ENCODE measurements at places on chromosomes 7 and 10. TPM values are rescaled to one million over a fixed set of nuclear protein-coding genes. Genes with fewer than 3 reads are reported as not detected.

MMD2 gene
- total RNA-seq = not detected

MYL10 gene
- total RNA-seq = not detected

GRCh38 chr10:49008505-49009198 is 69.0 kb upstream of the LRRC18 start:
- no peak for DNase-seq

GRCh38 chr10:87092376-87092860 is 2.2 kb downstream of the GLUD1 start:
- DNase-seq = no peak

AKR1C2 gene
- total RNA-seq = 8.5 TPM

ADIRF gene
- 91.2 TPM for total RNA-seq

BEND7 gene
- total RNA-seq = 20.4 TPM

CYP2E1 gene
- 0.90 TPM for total RNA-seq

NFE2L3 gene
- total RNA-seq = 13.0 TPM

ADARB2 gene
- 0.19 TPM for total RNA-seq

- no peak for DNase-seq
These were observed 562.2 kb upstream of the FOXK1 start for GRCh38 chr7:4119848-4120247.

- no peak for DNase-seq
These were observed 240.1 kb upstream of the PITRM1 start for GRCh38 chr10:3412646-3413045.

GRCh38 chr10:1074052-1074747 is 18.0 kb downstream of the WDR37 start:
- DNase-seq = no peak

DNA sequence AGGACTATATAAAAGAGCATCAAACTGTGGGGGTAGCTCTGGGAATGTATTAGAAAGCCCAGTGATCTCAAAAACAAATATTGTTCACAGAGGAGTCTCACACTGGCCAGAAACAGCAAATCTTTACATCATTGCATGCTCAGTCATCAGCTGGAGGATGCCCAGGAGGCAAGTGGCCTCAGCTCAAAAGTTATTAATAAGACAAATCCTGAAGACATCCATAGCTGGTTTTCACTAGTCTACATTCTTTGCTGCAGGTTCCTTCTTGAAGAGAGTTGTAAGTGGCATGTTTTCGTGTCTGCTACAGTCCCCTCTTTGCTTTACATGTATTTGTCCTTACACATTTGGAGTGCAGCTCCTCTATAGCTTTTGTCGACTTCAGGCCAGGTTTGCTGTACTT is 8.6 kb upstream of the CCDC7 start:
- DNase-seq = no peak

DNA sequence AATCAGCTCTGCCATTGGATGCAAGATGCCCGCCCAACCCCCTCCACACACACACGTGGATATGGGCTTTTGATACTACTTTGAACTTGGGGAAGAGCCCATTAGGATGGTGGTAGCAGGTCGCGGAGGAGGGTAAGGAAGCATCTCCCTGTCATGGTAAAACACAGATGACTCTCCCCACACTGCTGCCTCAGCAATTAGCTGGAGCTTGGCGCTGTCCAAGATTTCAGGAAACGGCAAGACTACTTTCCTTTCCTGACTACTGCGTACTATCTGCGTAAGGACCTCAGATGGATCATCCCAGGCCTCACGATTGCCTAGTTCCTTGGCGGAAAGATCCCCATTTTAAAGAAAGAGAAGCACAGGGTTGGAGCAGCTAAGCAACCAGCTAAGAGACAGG is 134.3 kb downstream of the C10orf90 start:
- no peak for DNase-seq

DNA sequence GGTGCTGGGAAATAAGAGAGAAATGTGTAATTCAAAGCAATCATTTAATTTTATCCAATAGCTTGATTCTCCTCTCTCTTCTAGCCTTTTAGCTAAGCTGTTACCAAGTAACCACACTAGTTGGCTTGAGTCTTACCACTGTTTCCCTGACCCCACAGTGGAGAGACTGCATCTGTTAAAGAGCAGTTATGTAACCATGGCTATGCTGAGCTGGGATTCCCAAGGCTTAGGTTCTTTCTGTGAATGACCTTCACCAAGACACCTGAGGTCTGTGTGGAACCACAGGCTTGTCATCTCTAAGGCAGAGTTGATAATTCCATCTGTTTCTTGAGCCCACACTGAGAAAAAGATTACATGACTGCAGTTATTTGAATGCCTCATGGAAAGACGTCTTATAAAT is 47.7 kb upstream of the ATRNL1 start:
- DNase-seq = no peak

DNA sequence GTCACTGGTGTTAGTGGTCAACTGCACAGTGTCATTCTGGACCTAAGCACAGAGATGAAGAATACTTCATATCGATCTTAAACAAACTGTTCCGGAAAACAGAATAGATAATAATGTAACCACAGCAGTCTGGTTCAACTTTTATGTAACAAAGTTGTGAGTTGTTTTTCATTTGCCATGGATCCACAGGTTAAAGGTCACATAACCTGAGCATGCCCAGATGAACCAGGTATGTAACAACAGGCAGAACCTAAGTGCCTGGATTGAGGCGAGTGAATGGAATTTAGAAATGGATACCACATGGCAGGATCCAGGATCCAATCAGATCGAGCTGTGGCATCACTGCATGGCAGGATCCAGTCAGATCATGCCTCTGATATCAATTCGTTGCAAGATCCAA is 87.1 kb downstream of the CLEC2L start:
- no peak for DNase-seq

DNA sequence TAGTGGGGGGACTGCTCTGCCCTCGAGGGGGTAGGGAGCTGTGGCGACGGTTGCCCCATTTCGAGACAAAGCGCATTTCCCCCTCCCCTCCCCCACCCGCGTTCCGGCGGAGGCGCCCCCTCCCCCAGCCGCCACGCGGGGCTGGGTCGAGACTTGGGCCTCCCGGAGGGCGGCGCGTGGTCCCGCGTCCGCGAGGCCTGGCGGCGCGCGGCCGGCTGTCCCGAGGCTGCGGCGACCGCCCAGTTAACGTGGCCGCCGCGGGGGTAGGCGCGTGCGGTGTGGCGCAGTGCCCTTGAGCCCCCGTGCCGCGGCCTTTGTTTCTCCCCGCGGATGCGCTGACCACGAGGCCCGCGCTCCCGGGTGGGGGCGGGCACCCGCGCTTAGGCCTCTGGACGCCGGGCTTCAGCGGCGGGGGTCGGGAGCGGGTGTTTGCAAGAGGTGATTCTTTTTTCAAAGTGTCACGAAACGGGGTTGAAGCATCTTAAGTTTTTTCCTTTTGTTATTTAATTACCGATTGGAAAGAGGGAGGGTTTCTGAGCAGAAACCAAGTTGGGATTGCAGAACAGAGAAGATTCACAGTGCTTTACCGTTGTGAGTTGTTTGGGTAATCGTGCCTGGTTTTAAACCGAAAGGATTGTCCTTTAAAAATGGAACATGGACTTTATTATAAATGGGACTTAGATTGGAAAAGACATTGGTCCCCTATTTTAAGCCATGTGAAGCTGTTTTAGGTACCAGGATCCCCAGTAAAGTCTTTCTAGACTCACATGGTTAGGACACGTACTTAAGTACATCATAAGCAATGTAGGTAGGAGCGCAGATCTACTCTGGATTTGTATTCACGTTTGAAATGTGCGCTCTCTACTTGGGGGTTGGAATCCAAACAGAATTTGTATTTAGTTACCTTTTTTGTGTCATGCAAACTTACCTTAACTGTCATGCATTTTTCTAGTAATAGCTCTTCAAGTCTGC is 760 bp downstream of the CBX3 start:
- peak; percentile 60 for DNase-seq

DNA sequence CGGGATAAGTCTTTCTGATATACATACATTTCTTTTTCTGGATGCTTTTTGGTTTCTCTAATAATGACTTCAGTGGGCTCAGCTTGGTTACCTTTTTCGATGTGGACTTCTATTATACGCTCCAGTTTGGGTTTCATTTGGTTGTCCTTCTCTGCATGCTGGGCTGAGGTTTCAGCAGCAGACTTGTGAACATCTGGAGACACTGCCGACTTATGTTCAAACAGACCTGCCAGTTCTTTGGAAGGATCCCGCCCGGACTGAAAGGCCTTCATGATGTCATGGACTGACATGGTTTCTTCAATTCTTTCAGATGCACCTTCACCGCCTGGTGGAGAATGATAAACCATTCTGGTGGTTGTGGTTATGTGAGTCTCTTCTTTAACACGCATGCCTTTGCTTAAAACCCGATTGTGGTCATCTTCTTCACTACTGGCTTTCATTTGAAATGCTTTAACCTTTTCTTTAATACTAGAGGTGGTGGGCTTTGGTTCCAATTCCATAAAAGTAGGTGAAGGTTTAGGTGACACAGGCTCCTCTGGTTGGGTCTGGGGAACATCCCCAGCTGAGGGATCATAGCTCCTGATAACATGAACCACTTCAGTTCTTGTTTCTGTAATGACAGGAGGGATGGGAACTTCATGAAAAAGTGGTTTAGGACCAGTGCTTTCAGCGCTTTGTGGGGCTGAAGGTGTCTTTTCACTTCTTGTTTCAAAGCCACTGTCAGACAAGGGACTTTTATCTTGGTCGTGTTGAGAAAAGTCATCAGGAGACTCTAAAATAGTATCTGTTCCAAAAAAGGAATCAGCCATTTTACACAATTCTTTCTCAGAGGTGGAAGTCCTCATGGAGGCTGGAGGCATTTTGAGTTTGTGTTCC is 167.7 kb upstream of the CCDC6 start:
- DNase-seq = no peak

DPYSL4 gene
- 0.27 TPM for total RNA-seq

UCN3 gene
- 4.0 TPM for total RNA-seq

DNA sequence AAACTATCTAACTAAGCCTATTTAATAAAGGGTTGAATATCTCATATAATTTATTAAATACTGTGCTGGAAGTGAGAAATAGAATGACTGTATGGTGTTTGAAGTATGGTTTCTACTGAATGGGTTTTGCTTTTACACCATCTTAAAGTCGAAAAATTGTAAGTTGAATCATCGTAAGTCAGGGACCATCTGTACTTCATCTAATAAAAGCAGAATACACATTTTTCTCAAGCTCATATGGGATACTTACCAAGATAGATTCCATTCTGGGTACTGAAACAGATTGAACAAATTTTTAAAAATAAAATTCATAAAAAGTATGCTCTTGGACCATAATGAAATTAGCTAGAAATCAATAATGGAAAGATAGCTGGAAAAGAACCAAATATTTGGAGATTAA is 285.4 kb downstream of the CXCL12 start:
- no peak for DNase-seq

DNA sequence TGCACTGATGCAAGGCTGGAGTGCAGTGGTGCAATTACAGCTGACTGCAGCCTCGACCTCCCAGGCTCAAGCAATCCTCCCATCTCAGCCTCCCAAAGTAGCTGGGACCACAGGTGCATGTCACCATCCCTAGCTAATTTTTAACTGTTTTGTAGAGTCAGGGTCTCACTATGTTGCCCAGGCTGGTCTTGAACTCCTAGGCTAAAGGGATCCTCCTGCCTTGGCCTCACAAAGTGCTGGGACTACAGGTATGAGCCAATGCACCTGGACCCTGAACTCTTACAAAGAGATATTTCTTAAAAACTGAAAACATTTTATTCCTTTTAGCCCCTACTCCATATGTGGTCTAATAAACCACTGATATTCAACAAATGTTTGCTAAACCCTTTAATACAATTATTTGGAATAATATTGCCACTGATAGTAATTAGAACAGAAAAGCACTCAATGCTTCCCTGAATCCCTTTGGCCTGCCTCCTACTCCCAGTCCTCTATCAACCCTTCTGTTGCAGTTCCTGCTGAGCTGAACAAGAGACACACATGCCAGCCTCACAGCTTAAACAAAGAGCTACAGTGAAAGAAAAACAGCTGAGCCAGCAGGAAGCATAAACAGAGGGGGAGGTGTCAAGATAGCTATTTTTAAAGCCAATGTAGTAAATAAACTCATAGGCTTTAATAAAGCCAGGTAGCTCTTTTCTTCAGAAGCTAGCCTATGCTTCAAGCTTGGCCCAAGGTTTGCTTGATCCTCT is 7.0 kb upstream of the GNAI1 start:
- DNase-seq = no peak

CPA2 gene
- total RNA-seq = 0.48 TPM

DNA sequence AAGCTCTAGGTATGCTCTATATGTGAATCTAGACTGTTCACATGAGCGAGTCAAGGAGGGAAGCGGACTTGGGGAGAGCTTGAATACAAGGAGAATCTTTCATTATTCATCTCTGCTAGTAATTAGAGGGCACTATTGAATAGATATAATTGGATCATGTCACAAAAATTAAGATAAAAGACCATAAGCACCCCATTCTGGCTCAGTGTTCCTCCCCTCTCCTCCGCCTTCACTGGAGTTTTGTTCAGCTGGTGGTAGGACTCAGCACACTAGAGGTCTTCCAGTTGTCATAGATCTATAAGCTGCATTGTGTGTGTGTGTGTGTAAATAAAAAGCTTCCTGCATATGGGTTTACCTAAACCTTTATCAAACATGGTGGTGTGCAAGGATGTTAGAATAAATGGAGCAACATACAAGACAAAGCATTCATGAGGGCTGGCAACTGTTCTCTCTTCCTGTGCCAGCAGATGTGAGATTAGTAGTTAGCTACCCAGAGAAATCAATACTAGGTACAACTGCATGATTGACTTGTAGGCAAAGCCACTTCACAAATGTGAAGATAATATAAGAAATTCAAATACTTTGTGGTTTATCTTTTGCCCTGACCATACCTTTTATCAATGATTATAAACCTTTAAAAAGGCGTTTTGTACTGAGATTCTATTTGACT is 142.6 kb downstream of the CREB5 start:
- no peak for DNase-seq

GRCh38 chr7:129522088-129522970 is 20.0 kb downstream of the SMKR1 start:
- no peak for DNase-seq

All from colonic mucosa (tissue), 4 donors.